ENCODE measurements at places on chromosomes 7 and 10.

- peak; percentile 49 for DNase-seq
These were observed 10.6 kb upstream of the TSPAN14 start for GRCh38 chr10:80443531-80443974.

DNA sequence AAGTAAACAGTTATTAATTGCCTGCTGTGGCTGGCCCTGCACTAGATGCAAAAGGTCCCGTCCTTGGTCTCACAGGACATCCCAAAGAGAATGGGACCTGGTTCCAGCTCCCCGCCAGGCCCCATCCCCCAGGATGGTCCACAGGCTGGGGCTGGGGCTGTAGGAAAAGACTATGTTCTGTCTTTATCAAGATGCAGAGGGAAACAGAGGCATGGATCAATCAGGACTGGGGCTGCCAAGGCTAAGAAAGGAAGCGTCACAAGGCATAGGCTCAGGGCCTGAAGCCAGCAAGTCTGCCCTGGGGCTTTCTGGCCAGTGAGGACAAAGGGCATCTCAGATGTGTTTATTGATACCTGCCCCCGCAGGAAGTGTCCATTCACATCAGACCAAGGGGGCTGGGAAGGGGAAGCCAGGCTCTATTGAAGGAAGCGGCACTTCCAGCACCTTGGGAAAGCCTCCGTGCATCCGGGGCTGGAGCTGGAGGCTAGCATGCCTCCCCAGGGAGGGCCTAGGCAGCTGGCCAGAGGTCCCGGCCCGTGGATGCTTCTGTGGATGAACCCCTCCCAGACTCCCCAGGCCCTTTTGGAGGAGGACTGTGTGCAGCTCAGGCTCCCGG, 5.8 kb downstream of the VSIR start:
- no peak for DNase-seq

- no peak for DNase-seq
These were observed 78.6 kb downstream of the CDH23 start for GRCh38 chr10:71475243-71475871.

DNA sequence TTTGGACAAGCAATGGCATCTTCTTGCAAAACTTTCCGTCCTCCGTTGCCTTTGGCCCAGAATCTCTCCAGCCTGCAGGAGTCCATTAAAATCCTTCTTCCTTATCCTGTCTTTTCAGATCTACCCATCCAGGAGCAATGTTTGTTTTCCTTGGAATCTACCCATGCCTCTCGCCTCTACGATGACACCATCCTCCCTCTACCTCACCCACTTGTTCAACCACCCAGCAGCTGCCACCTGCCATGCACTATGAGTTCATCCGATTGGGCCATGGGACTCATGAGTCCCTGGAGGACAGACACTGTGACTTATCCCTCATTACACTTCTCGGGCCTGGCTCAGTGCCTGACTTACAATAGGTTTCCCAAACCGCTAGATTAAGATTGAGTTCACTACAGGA, 26.8 kb upstream of the MGMT start:
- no peak for DNase-seq

GRCh38 chr7:126411821-126412383, 840.8 kb downstream of the GRM8 start:
- DNase-seq = no peak

GRCh38 chr7:49850921-49851613, 77.6 kb downstream of the VWC2 start:
- DNase-seq = no peak

DNA sequence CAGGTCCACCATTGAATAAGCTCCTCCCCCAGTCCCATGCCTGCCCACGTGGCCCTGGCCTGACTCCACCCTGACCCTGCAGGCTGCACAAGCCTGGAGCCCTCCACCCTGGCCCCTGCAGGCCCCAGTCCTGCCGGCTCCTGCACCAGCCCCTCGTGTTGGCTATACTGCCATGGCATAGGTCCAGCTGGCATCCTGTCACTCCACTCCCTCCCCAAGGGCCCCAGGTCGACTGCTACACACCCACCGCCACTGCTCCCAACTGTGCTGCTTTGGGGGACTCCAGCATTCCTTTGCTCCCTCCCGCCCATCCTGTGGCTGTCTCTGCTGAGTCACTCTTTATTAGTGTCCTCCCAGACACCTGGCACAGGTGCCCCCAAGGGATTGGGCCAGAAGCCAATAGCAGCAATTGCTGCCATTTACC, 32.4 kb upstream of the HSPA12A start:
- DNase-seq = no peak

GRCh38 chr7:57487957-57488356, 38.0 kb downstream of the ZNF716 start:
- DNase-seq = no peak

GRCh38 chr10:101007915-101008822, 8.6 kb downstream of the LZTS2 start:
- DNase-seq = no peak
